LNCaP clone FGC (cell line): ENCODE measurements at places on chromosomes 6 and 20.

GRCh38 chr20:49938173-49939163, 2.3 kb downstream of the RNF114 start:
- DNase-seq, result no peak

DNA sequence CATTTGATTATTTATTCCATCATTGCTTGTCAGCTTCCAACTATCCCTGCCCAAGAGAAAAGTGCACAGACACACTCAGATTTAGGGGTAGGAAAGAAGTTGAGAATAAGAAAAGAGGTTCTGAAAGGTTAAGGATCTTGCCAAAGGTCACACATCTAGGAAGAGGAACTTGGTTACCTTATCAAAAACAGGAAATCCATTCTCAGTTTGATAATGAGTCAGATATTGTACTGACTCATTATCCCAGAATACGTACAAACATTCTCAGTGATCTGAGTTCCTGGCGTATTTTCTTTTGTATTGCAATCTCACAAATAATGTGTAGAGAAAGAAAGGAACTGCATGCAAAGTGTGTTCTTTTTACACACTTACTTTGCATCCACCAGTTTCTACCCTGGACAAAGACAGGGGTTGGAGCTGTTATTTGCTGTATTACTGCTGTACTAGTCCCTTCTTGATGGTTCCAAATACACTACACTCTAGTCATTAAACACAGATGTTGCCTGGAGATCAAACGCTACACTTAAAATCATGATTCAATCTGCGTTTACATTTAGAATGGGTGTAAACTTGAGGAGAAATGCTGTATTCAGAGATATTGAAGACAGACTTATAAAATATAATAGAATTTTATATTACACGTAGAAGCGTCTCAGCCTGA, 545.7 kb downstream of the PRKN start:
- DNase-seq, result no peak

DNA sequence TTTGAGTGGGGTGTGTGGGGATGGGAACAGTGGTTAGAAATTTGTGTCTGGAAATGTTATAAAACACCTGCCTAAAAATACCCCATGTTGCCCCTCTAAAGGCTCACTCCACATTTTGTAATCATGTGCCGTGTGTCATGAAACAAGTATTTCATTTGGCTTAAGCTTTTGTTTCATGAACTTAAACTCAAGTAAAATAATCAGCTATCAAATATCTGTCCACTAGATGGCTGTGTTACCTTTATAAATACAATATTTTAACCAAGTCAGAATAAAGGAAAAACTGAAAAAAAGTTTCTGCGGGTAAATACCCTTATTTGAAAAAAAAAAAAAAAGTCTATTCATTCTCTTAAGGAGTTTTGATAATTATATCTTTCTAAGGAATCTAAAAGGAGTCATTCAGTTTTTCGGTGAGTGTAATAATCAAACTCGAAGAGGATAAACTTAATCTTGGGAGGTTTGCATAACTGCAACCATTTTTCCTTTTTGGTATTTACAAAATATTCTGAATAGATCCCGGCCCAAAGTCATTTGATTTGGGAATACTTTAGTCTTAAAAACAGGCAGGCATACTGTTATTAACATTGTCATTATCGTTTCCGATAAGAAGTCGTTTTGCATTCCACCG, 29.9 kb upstream of the MTRF1L start:
- no peak for DNase-seq

GRCh38 chr6:54191461-54191860, 80.2 kb downstream of the MLIP start:
- DNase-seq, result no peak

DNA sequence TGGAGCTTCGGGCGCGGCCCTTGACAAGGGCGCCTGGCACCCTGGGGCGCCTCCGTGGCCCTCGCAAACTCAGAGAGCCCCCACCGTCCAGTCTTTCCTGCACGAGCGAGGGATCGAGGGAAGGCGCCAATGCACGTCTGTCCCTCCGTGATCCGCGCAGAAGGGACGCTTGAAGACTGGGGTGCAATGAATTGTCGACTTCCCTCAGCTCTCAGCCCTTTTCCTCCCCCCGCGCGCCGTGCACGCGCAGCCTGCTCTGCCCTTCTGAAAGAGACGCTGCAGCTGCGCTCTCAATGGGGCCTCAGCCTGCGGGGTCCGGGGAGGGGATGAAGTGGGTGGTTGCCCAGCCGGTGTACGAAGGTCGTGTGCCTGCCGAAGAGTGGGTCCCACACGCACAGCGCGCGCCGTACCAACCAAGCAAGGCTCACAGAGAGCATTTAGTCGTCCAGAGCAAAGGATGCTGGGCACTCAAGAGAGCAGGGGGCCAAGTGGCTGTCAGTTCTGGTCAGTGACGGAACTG, 5.5 kb upstream of the SOX4 start:
- no peak for DNase-seq

- DNase-seq, result no peak
Observed at GRCh38 chr6:21772884-21773575, 179.5 kb downstream of the SOX4 start.
